ENCODE measurements at places on chromosomes 12 and 14.

- no peak for DNase-seq
Measured at GRCh38 chr14:69547701-69548348, 26.8 kb downstream of the CCDC177 start.

GRCh38 chr12:105616971-105617540 lies 286.6 kb downstream of the C12orf75 start:
- DNase-seq, result no peak

GRCh38 chr12:47158792-47159191 lies 79.0 kb upstream of the AMIGO2 start:
- DNase-seq, result no peak

DNA sequence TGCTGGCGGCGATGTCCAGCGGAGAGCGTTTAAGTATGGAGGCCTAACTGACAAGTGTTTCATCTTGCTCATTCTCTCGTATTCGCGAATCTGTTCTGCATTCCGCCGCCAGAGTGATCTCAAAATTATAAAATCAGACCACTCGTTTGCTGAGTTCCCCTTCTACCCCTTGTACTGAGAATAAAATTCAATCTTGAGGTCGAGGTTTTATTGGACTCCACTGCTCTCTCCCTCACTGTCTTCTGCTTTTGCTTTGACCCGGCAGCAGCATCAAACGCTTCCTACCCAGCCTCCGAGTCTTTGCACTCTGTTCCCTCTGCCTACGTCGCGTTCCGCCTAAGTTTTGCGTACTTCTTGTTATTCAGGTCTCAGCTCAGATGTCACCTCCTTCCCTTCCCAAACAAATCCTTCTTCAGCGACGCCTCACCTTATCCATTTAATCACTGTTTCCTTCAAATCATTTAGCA lies 462 bp downstream of the KNTC1 start:
- no peak for DNase-seq

GRCh38 chr14:46344327-46344937 lies 307.1 kb downstream of the RPL10L start:
- no peak for DNase-seq

- no peak for DNase-seq
Measured at GRCh38 chr12:49415521-49415970, 48.3 kb downstream of the SPATS2 start.

GRCh38 chr12:26345471-26346003 lies 150.2 kb downstream of the SSPN start:
- DNase-seq, result no peak

GRCh38 chr14:104770851-104771272 lies 17.9 kb downstream of the SIVA1 start:
- DNase-seq, result no peak

- DNase-seq, result no peak
Measured at GRCh38 chr12:92608151-92609091, 94.4 kb upstream of the PLEKHG7 start.

DNA sequence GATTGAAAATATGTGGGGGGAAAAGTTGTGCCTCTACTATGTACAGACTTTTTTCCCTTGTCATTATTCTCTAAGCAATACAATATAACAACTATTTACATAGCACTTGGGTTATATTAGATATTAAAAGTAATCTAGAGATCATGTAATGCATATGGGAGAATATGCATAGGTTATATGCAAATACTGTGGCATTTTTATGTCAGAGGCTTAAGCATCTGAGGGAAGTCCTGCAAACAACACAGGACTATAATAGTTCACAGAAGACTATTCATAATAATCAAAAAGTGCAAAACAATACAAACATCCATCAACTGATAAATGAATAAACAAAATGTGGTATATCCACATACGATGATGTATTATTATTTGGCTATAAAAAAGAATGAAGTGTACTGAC lies 33.7 kb downstream of the YAF2 start:
- DNase-seq, result no peak

- no peak for DNase-seq
Measured at GRCh38 chr12:102376181-102376747, 104.1 kb downstream of the IGF1 start.

GRCh38 chr14:23433457-23433856 lies 2.0 kb downstream of the MYH7 start:
- no peak for DNase-seq

DNA sequence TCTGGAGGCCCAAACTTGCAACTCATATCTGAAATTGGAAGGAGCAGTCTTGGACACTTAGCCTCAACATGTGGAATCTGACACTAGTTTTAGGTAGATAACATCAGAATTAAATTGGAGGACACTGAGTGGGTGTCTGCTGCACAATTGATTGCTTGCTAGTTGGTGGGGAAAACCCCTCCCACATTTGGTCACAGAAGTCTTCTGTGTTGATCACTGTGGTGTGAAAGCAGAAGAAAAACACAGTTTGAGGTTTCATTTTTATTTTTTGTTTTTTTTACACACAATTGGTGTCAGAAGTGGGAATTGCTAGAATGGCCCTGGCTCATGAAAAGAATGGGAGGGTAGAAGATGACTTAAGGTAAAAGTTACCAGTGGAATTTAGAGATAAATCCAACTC lies 78.0 kb upstream of the CD163 start:
- DNase-seq, result no peak

DNA sequence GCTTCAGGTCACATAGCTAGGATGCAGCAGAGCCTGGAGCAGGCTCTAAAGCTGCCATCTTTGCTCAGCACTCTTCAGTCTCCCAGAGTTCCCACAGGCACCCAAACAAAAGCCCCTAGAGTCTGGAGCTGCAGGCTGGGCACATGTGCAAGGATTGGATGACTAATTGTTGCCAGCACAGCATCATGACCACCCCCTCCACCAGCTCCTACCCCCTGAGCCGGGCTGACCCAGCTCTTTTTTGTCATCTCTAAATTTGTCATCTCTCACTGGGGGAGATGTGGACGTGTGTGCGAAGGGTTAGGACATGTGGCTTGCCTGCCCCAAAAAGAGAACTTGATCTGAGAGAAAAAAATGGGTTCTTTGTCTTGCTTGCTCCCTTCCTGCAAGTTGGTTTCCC lies 4.3 kb upstream of the MMP19 start:
- DNase-seq, result no peak

- no peak for DNase-seq
Measured at GRCh38 chr12:118034429-118035189, 18.1 kb downstream of the RFC5 start.

GRCh38 chr12:120369603-120370342 lies 809 bp upstream of the MSI1 start:
- DNase-seq, result no peak

DNA sequence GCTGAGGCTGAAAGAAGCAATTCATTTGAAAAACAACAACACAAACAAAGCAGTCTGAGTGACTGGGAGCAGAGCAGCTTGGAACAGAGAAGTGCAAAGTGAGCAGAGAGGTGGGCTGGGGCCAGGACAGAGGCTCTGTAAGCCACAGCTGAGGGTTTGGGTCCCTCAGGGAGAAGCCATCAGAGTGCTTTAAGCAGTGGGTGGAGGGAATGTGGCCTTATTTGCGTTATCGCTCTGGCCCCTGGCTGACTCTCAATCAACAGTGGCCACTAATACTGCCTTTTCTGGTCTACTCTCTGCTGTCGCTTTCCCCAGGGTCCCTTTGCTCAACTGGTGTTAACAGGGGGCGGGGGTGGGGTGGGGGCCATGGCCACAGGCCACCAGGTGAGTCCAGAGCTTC lies 44.2 kb downstream of the IRF2BPL start:
- DNase-seq, result no peak

- no peak for DNase-seq
Measured at GRCh38 chr14:103136388-103137271, 13.4 kb downstream of the TNFAIP2 start.

DNA sequence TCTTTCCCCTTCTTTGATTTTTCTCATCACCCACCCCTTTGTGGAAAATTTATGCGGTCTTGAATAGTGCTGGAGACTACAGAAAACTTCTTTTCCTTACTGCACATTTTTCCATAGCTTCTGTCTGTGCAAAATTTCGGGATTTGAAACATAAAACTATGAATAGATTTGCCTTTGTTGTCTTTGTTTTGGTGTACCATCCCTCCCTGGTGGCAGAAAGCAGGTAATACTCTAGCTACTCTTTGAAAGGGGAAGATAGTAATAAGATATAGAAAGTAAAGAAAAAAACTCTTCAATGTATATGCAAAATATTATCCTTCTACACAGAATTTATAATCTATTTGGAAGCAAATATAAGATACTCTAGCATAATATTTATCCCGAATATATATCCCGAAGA lies 79.1 kb upstream of the LMO3 start:
- DNase-seq, result no peak

DNA sequence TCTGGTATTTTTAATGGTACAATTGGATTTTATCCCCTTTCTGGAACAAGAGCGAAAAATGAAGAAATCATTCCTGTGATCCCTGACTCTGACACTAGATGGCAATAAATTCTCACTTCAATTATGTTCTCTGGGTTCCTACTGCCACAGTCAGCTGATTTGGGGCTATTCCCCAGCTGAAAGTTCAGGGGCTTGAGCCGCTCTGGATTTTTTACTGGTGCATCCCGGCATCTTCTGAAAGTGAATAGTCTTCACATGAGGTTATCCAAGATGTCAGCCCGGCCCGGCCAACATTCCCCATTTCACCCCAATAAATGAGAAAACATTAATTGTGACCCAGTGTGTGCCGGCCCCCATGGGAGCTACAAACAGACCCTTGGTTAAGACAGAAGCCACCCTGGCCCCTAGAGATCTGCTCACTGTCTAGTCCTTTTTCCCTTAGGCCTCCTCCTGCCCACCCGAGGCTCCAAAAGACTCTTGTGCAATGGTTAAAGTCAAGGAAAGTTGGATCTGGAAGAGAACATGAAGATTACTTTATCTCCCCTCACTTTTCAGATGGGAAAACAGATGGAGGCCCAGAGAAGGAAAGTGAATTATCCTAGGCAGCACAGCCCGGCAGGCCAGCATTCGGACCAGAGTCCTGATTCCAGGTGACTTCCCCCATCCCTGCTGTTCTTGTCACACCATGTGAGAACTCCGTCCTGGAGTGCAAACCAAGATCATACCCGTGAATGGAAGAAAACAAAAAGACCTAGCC lies 20.8 kb downstream of the CKAP4 start:
- no peak for DNase-seq

- no peak for DNase-seq
Measured at GRCh38 chr14:67820428-67820971, 921 bp downstream of the RAD51B start.

GRCh38 chr12:15541996-15542631 lies 219.8 kb downstream of the PTPRO start:
- DNase-seq, result no peak

- no peak for DNase-seq
Measured at GRCh38 chr12:10571141-10571540, 42.3 kb downstream of the MAGOHB start.

DNA sequence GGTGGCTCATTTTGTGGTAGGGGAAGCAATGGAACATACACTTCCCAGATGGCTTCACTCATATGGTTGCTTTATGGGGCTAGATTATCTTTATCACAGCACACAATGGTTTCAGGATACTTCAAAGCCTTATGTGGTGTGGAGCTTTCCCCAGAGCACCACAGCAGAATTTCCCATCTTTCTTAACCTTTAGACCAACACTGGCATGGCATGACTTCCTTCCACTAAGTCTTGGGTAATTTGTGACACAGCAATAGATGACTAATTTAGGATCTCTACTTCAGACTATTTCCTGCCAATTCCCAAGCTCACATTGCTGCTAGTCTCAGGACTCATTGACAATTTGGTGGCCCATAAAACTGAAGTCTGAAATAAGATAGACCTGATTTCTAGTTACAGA lies 36.9 kb upstream of the DCN start:
- DNase-seq, result no peak

DNA sequence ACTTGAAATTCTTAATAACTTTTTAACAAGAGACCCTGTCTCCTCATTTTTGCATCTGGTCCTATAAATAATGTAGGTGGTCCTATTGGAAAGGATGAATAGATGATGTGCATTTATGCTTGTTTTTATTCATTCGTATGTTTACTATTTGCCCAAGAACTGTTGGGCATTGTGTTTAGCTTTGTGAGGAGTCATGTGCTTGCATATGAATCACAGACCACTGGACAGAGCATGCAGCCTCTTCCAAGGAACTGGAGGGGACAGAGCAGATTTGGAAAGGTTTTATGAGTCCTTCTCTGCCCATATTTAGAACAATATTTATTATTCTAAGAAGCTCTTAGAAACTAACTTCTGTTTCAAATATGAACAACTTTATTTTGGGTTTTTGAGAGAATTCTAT lies 414.0 kb downstream of the SOX5 start:
- no peak for DNase-seq

- DNase-seq, result no peak
Measured at GRCh38 chr14:94615823-94616570, 3.8 kb downstream of the SERPINA3 start.

DNA sequence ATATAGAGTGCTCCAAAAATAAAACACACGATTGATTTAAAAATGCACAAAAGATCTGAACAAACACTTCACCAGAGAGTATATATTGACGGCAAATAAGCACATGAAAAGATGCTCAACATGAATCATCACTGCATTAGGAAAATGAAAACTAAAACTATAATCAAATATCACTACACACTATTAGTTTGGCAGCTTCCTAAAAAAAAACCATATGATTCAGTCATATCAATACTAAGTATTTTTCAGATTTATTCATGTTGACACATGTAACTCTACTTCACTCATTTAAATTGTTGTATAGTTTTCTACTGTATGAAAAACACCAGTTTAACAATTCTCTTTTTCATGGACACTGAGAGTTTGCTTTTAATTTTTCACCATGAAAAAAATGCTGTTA lies 41.6 kb downstream of the EXOC5 start:
- no peak for DNase-seq

GRCh38 chr12:57853864-57854556 lies 7.5 kb upstream of the CTDSP2 start:
- DNase-seq, result no peak

DNA sequence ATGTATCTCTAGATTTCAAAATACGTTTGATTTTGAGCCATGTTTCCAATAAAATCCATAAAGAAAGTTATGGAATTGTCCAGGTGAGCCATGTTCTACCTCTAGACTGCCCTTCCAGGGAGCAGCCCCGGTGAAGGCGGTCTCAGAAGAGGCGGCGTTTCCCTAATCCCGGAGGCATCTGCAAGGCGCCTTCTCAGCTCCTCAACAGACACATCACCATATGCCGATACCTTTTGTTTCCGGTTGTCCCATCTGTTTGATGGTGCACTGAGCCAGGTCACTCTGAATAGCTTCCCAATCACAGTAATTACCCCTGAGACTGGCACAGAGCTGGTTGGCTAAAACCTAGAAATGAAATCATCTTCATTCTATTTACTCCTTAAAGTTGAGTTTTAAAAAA lies 305.5 kb upstream of the FKBP4 start:
- no peak for DNase-seq

- DNase-seq, result no peak
Measured at GRCh38 chr12:114306646-114307045, 99.3 kb downstream of the TBX5 start.

GRCh38 chr14:103698380-103699260 lies 16.6 kb downstream of the XRCC3 start:
- no peak for DNase-seq

- DNase-seq, result no peak
Measured at GRCh38 chr14:76929927-76930326, 98.6 kb downstream of the IRF2BPL start.

- no peak for DNase-seq
Measured at GRCh38 chr12:48193623-48194022, 9.5 kb downstream of the OR10AD1 start.

- no peak for DNase-seq
Measured at GRCh38 chr12:62484233-62484632, 17.6 kb downstream of the MON2 start.

GRCh38 chr12:6228535-6229223 lies 28.5 kb downstream of the CD9 start:
- DNase-seq, result no peak

- no peak for DNase-seq
Measured at GRCh38 chr14:61568572-61569011, 126.7 kb upstream of the HIF1A start.

All from liver (tissue), 10 donors.